ENCODE measurements at places on chromosomes 2 and 18.

DNA sequence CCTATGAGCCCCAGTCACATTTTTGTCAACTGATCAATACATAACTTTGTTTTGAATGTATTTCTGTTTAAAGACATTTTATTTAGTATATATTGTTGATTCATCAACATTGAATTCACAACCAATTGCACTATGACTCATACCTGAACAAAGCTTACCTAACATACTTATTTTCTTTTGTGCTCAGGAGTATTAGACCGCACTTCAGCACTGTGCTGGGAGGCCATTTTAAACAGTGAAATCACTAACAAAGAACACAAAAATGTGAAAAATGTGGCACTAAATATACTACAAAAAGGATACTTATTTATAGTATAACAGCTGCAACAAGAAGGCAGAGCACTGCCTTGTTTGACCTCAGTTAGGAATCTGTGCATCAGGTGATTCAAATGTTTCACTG, 12.4 kb upstream of the IFIH1 start:
- no peak for DNase-seq

GRCh38 chr2:75538521-75539490, 21.9 kb downstream of the EVA1A start:
- DNase-seq = no peak

DNA sequence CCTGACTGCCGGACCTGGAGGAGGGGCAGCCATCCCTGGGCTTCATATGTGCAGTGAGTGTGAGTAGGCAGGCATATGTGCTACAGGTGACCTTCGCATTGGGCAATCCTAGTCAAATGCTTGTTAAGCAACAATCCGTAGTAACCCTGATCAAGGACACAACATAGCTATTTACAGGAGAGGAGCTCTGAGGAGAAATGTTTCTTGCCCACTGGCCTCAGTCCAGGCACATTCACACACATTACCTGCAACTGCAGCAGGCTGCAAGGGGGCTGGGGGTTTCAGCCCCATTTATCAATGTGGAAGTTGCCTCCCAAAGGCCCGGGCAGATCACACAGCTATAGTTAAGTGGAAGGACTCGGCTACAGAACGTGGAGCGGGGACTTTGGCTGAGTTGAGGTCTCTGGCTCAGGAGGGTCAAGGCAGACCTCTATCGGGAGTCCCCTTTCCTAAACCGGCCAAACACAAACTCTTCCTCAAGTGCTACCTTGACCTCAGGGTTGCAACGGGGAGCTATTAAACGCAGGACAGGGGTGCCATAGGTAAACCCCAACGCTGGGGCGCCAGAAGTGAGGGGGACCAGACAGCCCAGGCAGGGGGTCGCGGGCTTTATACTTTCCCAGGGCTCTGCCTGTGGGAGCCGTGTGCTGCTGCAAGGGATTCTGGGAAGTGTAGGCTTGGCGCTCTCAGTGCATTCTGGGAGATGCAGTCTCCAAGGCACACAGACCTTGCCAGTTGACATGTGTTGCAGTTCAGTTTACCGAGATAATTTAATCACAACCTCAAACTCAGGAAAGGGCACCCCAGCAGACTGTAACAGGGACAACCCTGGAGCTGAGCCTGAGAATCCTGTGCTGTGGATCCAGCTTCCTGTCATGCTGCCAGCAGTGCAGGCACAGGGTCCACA, 9.4 kb downstream of the KHK start:
- DNase-seq = peak; percentile 39

DNA sequence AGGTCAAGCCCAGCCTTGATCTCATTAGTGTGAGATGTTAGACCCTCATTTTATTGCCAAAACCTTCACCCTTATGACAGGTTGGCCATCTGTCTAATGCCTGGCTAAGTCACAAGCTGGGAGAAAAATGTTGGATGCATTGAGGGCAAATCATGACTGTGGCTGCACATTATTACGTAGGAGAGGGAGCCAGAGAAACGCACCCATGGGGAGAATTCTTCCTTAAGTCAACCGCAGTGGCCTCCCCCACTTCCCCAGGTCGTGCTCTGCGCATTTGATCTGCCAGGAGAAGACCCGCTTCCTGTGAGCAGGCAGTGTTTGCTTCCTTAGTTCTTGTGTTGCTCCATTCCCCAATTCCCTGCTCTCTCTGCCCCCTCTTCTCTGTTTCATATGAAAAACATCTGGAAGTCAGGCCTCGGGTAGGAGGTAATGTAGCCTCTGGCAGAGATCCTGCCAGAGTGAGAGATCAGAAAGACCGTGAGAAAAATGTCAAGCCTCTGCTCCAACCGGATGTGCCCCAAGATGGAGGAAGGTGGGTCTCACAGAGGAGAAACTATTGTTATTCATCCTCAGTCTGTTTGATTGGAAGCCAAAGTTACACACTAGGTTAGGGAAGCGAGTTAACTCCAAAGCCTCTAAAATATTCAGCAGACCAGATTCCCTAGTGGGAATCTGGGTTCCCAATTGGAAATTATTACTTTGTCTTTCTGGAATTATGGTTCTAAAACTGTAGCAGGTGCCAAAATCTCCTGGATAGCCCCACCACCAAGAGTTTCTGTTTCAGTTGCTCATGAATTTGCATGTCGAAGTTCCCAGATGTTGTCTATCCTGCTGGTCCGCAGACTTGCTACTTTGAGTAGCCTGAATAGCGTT, 144.3 kb upstream of the PELI1 start:
- DNase-seq = no peak

DNA sequence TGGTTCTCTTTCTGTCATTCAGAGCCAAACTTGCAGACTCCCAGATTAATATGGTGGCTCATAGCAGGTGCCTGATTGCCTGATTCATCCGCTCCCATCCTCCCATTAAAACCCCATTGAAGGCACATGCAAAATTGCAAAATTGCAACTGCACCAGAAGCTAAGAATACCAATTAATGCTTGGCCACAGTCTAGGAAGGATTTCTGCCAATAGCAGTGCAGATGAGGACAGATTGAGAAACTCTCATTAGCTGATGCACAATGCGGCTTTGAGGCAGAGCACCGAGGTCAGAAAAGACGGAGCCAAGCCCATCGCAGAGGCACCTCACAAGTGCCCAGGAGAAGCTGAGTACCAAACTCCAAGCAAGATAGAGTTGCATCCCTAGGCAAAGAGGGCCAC, 172.8 kb downstream of the ARL4C start:
- DNase-seq = no peak

DNA sequence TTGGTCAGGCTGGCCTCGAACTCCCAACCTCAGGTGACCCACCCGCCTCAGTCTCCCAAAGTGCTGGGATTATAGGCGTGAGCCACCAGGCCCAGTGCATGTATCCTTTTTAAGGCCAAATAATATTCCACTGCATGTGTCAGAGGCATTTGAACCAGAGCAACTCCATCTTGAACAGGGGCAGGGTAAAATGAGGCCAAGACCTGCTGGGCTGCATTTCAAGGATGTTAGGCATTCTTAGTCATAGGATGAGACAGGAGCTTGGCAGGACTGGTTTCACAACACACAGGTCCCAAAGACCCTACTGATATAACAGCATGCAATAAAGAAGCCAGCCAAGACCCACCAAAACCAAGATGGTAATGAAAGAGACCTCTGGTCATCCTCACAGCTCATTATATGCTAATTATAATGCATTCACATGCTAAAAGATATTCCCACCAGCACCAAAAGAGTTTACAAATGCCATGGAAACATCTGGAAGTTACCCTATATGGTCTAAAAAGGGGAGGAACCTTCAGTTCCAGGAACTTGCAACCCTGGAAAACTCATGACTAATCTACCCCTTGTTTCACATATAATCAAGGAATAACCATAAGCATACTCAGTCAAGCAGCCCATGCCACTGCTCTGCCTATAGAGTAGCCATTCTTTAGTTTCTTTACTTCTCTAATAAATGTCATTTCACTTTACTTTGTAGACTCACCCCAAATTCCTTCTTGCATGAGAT, 204.6 kb downstream of the RAB3GAP1 start:
- no peak for DNase-seq

GRCh38 chr2:41321351-41321750, 726.5 kb upstream of the PKDCC start:
- DNase-seq = no peak

DNA sequence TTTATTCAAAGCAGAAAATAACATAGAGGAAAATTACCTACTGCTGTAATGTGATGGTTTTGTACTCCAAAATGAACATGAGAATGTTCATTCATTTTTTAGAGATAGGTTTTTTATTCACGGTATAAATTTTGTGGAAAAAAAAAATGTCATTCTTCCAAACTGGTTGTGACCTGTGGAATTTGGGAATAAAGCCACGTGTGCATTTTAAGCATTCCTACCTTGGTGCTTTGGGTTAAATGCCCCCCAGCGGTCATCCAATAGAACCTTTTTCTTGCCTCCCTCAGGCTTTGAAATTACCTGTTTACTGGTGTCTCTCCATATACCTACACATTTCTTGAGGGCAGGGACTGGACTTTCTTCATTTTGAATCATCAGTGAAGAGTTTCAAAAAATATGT, 740.7 kb downstream of the DPP10 start:
- DNase-seq = no peak

DNA sequence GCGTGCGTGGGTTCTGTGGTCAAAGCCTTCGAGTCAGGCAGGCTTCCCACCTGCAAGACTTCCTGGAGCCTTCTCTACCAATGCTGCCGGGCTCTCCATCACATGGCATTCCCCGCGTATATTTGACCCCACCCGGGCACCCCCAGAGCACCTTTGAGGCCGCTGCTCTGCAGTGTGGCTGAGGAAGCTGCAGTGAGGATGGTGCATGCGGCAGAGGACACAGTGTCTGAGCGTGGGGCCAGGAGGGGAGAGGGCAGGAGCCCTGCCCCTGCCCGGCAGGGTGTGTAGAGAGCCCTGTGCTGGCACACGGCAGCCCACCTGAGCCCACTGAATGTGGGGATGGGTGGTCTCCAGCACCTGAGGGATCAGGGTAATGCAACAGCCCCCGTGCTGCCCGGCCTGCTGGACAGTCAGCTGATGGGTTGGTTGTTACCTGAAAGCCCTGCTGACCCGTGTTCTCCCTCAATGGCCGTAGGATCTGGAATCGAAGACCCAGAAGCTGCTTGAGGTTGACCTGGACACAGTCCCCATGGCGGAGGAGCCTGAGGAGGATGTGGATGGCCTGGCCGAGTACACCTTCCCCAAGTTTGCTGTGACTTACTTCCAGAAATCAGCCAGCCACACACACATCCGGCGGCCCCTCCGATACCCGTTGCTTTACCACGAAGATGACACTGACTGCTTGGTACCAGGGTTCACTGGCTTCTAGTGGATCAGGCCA, 36.8 kb upstream of the GPR17 start:
- DNase-seq = no peak

All from stimulated activated CD4-positive, alpha-beta T cell treated with anti-CD3 and anti-CD28 coated beads, Interleukin-4, amount 100 ng/mL, for 4 hours (primary cell).